A172 (cell line): ENCODE measurements at places on chromosomes 1 and 21. TPM values are rescaled to one million over a fixed set of nuclear protein-coding genes. Genes with fewer than 3 reads are reported as not detected.

DNA sequence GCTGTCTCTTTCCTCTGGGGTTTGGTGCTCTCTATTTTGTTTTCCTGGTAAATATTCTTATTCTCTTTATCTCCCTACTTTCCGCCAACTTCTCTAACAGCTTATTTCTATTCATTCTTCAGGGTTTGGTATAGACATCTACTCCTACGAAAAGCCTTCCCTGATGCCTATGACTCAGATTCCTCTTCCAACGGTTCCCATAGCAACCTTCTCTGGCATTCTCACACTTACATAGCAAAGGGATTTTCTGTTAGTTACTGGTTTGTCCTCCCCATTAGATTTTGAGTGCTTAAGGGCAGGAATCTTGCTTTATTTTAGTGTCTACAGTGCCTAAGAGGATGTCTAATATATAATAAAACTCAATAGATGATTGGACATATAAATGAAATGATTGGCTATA, 407.6 kb upstream of the DEPDC1 start:
- peak; percentile 30 for DNase-seq

- no peak for DNase-seq
These were observed 33.0 kb upstream of the ZBTB8B start for GRCh38 chr1:32431736-32432400.

- DNase-seq = no peak
These were observed 35.9 kb downstream of the HEATR1 start for GRCh38 chr1:236568285-236568894.

GRCh38 chr1:88341447-88341846, 342.6 kb upstream of the PKN2 start:
- DNase-seq = no peak

Gene CR1L
- not detected in 2 replicates for total RNA-seq

DNA sequence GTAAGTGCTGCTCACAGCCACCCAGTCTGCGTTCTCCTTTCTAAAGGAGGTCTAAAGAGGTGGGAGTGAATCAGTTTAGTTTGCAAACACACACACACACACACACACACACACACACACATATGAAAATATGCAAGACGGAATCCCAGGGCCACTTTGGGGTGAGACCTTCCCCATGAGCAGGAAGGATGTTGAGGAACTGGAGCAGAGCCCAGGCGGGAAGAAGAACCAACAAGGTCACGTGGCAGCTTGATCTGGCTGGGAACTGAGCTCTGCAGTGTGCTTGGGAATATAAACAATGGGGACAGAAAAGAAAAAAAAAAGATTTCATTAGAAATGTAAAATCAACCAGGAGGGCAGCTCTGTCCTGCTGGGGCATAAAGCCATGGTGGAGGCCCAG, 32.6 kb downstream of the OR2G3 start:
- no peak for DNase-seq

DNA sequence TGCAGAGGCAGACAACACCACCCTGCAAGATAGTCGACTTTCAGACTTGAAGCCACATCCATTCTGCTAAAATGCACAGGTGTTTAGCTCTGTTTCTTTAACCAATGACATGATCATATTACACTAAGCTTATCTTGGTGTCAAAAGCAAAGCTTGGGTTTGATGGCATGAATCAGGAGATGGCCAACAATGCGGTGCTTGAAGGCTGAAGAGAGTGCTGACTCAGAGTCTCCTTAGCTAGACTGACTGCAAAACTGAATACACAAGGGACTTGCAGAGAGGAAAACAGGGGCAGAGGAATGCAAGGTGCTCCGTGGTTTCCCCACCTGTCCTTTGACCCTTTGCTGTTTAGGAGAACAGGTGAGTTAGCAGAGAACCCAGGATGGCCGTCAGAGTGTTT, 262.6 kb downstream of the SIPA1L2 start:
- DNase-seq = no peak

Gene S100B
- not detected in 2 replicates for total RNA-seq

GRCh38 chr1:109864047-109864822, 46.4 kb upstream of the CSF1 start:
- peak; percentile 19 for DNase-seq

- no peak for DNase-seq
These were observed 249.4 kb upstream of the B3GALT2 start for GRCh38 chr1:193435781-193436180.

Gene CEP104
- total RNA-seq = 9.0 and 20.7 TPM in 2 replicates
